ENCODE measurements at places on chromosomes 7 and 10. TPM values are rescaled to one million over a fixed set of nuclear protein-coding genes. Genes with fewer than 3 reads are reported as not detected.

- no peak for DNase-seq
These were observed 25.9 kb downstream of the SFXN4 start for GRCh38 chr10:119139464-119140067.

- no peak for DNase-seq
These were observed 64.9 kb downstream of the IKZF1 start for GRCh38 chr7:50369143-50370026.

The FAS gene
- total RNA-seq = 41.0 TPM

The CDH23 gene
- 10.3 TPM for total RNA-seq

DNA sequence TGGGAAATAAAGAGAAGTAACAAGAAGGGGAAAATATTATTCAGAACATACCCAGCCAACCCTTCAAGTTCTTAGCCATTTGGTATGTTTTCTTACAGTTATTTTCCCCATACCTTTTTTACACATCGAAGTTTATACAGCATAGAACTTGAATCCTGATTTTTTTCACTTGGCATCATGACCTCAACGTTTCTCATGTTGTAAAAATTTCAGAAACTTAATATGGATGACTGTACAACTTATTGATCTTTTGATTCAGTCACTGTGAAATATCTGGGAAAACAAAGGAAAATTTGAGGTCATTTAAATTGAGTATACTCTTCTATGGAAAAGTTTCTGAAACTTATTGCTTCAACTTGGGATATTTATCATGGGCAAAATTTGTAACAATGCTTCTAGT, 103.6 kb upstream of the FAM171A1 start:
- no peak for DNase-seq

The CAV2 gene
- total RNA-seq = 42.5 TPM

DNA sequence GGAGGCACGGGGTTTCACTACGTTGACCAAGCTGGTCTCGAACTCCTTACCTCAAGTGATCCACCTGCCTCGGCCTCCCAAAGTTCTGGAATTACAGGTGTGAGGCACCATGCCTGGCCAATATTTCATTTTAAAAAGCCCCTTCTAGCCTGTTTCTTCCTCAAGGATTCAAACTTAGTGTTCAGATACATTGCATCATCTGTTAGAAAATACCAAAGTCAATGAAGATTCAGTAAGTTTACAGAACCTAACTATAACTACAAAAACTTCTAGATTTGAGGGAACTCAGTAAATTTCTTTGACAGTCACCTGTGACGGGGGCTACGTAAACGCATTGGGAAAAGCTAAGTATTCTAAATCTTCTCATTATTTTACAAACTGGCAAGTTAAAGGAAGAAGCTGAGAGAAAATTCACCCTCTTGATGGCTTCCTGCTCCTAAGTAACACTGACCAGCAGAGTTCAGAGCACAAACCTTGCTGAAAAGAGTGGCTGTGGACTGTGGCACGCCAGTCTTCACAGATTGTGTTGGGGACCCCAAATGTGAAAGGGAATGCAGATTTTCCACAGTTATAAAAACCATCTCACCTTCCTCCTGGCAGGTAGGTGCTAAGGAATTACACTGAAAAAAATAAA, 162.2 kb downstream of the PKD1L1 start:
- no peak for DNase-seq

The COL1A2 gene
- 199 TPM for total RNA-seq

The LIPN gene
- not detected for total RNA-seq

The ACTR3C gene
- total RNA-seq = 24.1 TPM

The COA1 gene
- total RNA-seq = 47.6 TPM

DNA sequence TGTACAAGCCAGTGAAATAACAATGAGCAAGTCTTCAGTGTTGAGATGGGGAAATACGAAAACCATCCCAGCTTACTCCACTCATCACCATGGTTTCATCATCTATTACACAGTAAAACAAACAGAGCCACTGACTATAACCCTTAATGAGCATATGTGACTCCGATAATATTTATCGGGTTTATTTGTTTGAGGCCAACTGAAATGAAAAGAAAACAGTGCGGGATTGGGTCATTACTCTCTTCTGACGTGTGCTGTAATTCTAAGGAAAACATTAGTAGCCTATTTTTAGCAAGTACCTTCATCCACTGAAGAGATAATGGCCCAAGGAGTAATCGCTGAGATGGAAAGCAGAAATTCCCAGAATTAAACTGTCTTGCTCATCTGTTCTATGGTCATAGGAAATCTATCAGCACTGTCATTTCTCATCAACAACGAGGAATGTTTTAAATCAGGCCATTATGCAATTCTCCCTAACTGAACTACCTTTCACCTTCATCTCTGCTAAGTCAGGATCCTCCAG, 716.5 kb downstream of the INHBA start:
- no peak for DNase-seq

The GPR37 gene
- total RNA-seq = 0.98 TPM

The MINDY4 gene
- 10.3 TPM for total RNA-seq

DNA sequence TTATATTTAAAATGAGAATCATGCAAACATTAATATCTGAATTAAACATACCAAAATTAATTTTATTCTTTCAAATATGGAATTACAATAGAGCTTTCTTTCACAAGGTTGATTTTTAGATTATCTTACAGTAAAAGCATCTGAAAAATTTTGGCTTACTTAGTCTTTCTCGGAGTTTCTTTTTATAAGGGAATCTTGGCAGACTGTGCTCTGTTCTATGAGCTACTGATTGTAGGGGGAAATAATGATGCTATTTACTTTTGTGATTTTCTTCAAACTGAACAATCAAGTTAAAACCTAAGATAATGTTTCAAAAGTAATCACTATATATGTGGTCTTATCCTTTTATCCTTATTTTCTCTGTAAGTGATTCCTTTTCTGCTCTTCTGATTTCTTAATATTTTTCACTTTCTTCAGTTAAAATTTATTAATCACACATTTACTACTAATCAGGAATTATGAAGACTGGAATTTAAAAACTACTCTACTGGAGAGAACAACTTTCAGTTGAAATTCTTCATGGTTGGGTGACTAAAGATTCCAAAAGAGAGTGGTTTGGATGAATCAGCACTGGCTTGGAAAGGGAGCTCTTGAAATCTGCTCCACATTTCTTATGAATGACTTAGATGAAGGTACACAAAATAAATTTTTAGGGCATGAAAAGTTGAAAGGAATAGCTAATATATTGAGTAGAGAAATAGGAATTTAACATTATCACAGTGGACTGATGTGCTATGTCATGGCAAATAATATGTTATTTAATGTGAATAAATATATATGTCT, 103.9 kb downstream of the PPP1R9A start:
- no peak for DNase-seq

DNA sequence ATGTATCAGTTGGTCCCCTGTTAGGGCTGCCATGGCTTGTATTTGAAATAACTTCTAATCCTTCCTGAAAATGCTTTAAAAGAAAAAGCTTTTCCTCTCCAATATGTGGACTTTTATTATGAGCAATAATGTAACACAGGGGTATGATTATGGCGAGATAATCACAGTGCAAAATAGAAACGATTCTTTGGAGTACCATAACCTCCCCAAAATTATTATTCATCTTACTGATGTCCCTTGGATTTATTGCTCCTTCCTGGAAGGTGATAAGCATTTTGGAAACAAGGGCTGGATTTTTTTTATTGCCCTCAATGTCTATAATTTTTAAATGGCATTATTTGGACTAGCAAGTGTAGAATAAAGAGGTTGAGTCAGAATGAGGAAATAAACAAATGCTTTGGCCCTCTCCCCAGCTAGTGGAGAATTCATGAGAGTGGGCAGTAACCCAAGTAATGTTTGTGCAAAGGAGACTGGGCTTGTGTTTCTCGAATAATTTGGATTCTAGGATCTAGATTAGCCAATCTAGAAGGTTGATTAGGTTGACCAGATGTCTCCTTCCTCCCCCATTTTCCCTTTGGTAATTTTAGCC, 403.9 kb upstream of the CELF2 start:
- no peak for DNase-seq

The AGFG2 gene
- 37.6 TPM for total RNA-seq

Measured in vagina (tissue), 2 donors.